ENCODE measurements at places on chromosomes 1 and 21.

DNA sequence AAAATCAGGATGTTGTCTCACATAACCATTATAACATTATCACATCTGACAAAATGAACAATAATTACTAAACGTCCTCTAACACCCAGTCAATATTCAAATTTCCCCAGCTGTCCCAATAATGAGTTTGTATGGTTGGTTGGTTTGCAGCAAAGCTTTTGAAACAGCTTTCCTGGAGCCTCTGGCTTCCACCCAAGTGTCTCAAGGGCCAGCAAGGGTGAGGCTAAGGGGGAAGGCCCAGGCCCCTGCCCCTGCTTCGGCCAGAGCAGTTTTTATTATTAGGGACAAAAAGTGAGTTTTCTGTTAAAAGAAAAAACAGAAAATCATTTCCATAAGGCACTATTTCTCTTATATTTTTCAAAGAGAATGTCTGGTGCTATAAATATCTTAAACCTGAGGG lies 19.1 kb upstream of the AVPR1B start:
- DNase-seq, result no peak

DNA sequence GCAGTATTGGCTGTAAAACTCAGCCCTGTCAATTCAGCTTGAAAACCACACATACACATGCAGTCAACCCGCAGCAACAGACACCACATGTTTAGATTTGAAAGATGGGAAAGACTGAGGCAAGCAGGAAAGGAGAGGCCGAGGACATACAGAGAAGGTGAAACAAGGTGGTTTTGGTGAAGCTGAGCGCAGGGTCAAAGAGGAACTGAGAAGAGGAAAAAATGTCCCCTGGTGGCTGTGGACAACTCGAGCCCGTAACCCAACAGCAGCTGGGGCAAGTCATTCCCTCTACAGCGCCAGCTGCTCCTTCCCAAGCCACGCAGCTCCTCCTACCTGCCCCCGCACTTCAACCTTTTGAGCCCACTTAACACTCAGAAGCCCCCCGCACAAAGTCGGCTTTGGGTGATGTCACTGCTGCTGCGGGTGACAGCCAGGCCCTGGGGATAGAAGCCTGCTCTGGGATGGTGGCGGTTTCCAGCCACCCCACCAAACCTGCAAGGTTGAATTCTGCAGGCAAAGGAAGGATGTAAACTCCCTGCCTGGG lies 63.0 kb downstream of the KCNN3 start:
- DNase-seq, result no peak

DNA sequence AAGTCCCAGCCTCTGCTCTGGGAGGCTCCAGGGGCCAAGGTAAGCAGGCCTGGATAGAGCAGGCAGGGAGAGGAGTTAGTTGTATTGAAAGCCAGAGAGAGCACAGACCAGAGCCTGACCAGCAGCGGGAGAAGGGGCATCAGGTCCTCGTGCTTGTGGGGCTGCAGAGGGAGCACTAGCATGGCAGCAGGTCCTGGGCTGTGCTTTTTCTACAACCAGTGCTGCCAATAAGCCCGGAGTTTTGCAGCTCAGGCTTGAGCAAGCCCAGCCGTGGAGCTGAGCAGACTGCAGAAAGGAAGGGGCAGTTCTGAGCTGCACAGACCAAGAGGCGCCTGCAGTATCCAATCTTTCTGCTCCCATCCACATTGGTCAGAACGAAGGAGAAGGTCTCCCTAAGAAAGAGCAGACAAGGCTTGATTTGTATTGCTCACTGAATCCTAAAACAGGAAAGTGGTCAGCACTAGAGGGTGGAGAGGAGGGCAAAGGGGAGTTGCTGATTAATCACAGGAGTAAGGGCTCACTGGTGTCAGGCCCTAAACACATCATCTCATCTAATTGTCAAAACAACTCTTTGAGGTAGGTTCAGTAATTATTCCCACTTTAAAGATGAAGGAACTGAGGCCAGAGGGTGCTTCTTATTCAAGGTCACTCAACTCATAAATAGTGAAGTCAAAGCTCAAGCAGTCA lies 2.7 kb downstream of the DENND2D start:
- DNase-seq, result no peak

GRCh38 chr1:40519517-40519916 lies 10.9 kb downstream of the EXO5 start:
- DNase-seq, result no peak

DNA sequence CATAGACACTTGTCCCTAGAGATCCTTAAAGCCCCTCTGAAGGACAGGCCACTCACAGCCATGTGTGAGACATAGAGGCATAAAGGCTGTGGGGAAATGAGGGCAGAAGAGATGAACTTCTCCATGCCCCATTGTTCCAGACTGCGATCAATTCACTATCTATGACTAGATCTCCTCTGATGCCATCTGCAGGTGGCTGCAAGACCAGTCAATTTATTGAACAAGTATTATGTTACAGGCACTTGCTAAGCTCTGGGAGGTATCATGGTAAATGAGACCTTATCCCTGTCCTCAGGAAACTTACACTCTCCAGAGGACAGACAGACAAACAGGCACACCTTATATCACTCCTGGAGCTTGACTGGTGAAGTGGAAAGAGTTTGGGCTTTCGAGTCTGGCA lies 22.9 kb downstream of the UBIAD1 start:
- no peak for DNase-seq

- peak; percentile 88 for DNase-seq
Observed at GRCh38 chr1:154405747-154406571, 816 bp downstream of the IL6R start.

DNA sequence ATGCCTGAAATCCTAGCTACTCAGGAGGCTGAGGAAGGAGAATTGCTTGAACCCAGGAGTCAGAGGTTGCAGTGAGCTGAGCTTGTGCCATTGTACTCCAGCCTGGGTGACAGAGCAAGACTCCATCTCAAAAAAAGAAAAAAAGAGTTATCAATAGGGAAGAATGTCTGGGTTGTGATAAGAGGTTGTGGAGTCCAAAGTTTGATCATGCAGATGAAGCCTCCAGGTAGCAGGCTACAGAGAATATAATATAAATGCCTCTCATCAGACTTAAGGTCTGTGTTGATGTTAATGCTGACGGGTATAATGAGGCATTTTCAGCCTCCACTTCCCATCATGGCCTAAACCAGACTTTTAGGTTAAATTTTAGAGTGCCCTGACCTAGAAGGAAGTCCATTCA lies 24.6 kb downstream of the TLR5 start:
- DNase-seq, result no peak

DNA sequence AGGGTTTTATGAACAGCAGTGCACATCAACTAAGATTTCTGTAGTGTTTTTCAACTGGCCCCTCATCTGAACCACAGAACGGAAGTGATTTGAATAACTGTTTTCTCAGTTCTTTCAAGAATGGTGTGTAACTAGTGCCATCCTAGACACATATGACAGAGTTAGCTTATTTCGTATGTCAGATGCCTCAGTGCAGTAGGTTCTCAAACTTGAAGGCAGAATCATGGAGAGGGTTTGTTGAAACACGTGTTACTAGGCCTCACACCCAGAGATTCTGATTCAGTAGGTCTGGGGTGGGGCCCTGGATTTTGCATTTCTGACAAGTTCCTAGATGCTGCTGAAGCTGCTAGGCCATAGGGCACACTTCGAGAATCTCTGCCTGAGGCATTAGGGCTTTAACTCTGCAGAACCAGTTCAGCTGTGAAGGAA lies 49.0 kb downstream of the SCCPDH start:
- no peak for DNase-seq
